ENCODE measurements at places on chromosomes 12 and 14.

DNA sequence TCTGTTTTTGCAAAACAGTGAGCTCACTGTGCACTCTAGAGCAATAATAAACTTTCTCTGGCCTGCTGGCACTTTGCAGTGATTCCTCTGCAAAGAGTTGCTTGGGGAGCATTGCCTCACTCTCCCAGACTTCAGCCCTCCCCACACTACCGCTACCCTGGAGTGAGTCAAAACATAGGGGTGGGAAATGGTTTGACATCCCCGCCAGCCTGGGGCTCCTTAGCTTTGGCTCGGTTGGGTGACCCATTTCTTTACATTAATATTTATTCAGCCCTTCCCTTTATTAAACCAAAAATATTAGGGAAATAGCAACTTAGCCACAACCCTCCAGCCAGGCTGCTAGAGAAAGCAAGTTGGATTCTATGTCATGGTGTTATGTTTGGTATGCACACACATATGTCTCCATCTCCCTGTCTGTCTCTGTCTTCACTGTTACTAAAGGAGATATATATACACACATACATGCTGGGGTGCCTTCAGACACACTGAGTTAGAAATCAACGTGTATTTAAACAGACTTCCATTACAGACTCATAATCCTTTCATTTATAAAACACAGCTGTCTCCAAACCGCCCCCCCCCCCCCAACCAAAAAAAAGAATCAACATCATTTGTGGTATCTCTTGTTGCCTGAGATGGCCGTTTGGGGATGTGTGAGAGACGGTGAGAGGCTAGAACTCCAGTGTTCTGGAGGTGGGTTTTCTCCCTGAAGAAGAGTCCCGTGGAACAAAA lies 3.4 kb upstream of the IRF2BPL start:
- no peak for DNase-seq

- DNase-seq = no peak
Observed at GRCh38 chr12:85632390-85632789, 203.8 kb downstream of the RASSF9 start.

DNA sequence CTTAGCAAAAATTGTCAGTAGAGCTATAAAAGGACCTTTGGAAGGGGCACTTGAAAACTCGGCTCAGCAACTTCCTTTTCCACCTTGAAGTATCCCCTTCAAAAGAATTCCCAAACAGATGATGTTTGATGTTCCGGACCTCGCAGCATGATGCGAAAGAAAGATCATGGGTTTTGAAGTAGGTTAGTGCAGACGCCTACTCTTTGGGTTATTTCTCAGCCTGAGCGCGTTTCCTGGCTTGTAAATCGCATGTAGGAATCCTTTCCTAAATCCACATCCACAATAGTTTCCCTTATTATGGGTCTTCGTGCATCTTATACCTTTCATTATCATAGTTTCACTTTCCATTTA lies 584 bp upstream of the NEDD1 start:
- DNase-seq = no peak

DNA sequence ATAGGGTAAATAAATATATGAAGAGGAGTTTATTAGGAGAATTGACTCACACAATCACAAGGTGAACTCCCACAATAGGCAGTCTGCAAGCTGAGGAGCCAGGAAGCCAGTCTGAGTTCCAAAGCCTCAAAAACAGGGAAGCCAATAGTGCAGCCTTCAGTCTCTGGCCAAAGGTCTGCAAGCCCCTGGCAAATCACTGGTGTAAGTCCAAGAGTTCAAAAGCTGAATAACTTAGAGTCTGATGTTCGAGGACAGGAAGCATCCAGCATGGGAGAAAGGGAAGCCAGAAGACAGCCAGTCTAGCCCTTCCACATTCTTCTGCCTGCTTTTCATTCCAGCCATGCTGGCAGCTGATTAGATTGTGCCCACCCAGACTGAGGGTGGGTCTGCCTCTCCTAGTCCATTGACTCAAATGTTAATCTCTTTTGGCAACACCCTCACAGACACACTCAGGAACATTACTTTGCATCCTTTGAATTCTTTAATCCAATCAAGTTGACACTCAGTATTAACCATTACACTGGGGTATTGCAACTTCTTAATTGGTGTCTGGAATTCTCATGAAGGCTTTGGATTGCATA lies 736.5 kb upstream of the LMO3 start:
- no peak for DNase-seq

- no peak for DNase-seq
Observed at GRCh38 chr12:3436461-3437065, 54.4 kb upstream of the PRMT8 start.

- peak; percentile 35 for DNase-seq
Observed at GRCh38 chr12:126093908-126094307, 1028.7 kb downstream of the AACS start.

DNA sequence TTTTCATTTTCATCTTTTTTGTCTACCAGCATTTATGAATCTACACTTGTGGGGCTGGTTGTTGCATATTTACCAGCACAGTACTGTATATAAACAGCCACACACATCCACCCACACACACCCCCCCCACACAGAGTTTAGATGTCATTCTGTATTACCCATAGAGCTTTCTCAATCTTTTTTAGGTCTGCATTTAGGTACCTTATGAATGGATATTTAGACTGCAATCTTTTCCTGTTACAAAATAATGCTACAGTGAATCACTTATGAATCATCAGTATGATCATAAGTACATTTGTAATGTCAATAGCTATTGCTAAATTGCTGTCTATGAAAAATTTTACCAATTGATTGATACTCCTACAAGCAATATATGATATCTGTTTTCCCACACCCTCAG lies 67.3 kb upstream of the STK38L start:
- no peak for DNase-seq

DNA sequence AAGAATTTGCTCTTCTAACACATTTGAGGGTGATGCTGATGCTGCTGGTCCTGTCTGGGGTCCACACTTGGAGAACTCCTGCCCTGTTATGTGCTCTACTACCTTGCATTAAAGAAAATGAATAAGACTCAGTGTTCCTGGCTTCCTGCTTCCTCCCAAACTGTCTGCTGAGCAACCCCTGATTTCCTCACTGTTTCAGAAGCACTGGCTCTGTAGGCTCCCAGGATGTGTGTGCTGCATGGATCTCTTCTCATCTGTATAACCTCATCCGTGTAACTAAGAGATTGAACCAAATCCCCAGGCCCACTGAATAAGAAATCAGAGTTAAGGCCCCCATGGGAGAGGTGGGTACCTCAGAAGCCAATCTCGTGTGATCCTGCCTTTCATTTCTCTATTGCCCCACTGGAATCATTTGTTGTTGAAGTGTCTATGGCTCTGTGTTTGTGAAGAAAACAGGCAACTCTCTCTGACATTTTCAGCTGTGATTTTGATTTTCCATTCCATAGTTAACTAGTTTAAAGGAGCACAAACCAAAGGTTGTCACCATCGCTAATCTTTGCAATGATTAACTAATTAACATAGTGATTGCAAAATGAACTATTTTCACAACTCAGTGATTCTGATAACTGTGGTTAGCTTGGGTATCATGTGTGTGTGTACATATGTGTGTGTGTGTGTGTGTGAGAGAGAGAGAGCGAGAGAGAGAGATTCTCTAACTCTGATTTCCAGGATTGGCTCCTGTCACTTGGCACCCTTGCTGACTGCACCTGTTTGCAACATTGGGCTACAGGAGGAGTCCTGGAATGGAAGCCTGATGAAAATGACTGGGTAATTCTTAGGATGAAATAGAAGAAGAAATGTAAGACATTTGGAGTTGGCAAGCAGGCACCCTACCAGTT lies 196.2 kb downstream of the SLC38A4 start:
- DNase-seq = no peak

DNA sequence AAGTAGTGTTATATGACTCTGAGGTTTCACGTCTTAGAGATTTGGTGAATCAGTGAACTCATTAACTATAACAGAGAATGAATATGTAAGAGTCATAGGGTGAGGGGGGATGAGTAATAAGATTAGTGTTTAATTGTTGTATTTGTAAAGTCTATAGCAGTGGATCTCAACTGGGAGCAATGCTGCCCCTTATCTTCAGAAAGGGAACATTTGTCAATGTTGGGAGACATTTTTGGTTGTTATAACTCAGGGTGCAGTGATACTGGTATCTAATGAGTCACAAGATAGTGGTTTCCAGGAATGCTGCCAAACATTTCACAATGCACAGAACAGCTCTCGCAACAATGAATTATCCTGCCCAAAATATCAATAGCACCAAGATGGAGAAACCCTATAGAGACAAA lies 1193.7 kb downstream of the GALC start:
- no peak for DNase-seq

GRCh38 chr14:103108749-103109207 lies 14.3 kb downstream of the EXOC3L4 start:
- no peak for DNase-seq

GRCh38 chr14:33685026-33685425 lies 265.8 kb downstream of the EGLN3 start:
- no peak for DNase-seq

- DNase-seq = no peak
Observed at GRCh38 chr14:68661226-68662225, 131.3 kb downstream of the ZFP36L1 start.

DNA sequence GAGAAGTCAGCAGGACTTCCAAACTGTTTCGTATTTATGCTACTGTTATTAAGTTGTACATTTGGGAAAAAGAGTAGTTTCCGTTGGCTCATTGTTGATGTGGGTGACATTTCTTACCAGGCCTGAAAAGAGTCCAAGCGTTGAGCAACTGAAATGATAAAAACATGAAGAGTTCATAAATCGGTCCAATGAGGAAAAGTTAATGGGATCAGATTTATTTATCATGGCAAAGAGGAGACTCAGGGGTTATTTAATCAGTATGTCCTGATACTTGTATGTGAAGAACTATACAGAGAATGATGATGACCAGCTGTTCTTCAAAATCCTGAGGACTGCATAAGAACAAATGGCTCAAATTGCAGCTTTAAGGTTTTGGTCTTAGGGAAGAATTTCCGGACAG lies 7.7 kb downstream of the VRK1 start:
- no peak for DNase-seq

DNA sequence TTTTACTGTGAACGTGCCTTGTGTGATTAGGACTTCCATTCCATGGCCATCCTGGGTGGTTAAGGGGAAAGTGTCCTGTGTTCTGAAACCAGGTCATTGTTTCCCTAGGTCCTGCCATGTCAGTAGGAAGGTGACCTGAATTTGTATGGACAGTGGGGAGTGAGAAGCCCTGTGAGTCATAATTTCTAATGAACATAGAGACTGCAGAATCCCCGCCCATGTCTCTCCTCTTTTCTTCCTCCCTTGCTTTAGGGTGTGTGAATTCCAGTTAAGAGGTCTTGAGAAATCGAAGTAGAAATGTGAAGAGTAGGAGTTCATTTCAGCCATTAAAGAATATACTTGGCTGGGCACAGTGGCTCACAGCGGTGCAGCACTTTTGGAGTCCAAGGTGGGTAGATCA lies 8.1 kb downstream of the TTC9 start:
- no peak for DNase-seq

DNA sequence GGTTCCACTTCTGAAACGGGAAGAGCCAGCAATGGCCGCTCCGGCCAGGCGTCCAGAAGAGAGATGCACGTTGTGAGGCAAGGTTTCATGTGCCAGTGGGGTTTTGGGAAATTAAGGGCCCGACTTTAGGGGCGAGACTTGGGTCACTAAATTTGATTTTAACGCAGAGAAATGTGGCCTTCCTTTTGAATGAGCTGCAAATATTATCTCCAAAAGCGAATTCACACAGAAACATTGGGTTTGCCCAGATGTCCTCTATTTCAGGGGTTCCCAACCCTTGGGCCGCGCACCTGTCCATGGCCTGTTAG lies 2.3 kb upstream of the RNASE4 start:
- DNase-seq = no peak

GRCh38 chr12:49922349-49923034 lies 18.8 kb upstream of the FAIM2 start:
- DNase-seq = no peak

GRCh38 chr12:1419849-1420371 lies 174.5 kb downstream of the FBXL14 start:
- DNase-seq = no peak

- DNase-seq = no peak
Observed at GRCh38 chr12:107660861-107661415, 24.7 kb upstream of the PWP1 start.

GRCh38 chr14:90808759-90809529 lies 7.3 kb downstream of the TTC7B start:
- no peak for DNase-seq

- peak; percentile 43 for DNase-seq
Observed at GRCh38 chr14:98651037-98651436, 621.0 kb downstream of the BCL11B start.

- DNase-seq = no peak
Observed at GRCh38 chr12:50157259-50157658, 9.9 kb downstream of the CERS5 start.

DNA sequence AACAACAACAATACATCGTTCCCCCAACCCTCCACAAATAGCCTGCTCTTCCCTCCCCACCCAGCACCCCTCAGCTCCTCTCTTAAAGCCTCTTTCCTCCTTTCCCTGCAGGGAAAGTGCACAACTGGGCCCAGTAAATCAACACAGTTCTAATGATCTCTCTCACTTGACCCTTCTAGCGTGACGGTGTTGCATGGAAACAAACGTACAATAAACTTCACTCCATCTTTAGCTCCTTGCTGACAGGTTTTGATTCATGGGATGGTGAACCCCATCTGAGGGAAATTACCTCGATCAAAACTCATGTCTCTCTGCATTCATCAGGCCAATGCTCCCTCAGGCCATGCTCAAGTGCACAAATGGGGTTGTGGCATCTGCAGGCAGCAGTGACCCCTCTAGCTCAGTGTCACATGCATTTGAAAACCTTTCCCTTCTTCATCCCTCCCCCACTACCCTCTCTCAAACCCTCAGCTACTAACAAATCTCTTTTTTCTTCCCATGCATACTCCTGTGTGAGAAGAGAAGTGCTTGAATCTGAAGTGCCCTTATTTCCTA lies 22.9 kb downstream of the GDF11 start:
- DNase-seq = no peak

DNA sequence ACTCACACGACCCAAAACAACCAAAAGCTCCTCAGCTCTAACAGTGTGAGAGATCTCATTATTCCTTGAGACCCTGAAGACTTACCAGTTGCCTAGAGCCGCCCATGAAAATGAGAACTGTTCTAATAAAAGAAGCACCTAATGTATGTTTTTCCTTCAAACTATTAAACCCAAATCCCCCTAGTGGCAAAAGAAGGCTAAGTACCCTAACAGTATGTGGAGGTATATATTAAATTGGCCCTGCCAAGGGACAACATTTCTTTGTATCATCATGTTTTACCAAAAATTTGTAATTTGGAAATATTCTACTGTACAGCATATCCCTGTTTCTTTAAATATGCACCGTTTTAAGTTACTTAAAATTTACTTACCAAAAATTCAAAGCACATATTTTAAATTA lies 38.0 kb upstream of the PPFIA2 start:
- no peak for DNase-seq

DNA sequence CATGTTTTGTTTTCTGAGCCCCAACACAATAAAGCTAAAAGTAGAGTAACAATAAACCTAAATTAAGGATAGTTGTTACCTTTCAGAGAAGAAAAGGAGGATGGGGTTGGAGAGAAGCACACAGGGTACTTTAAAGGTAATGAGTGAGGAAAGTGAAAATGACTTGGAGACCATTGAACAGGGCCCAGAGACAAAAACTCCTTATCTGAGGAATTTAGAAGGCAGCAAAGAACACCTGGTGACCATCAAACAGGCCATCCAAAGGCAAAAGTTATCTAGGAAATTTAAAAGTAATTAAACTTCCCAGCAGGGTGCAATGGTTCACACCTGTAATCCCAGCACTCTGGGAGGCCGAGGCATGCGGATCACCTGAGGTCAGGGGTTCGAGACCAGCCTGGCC lies 39.0 kb upstream of the CEP83 start:
- no peak for DNase-seq

GRCh38 chr12:129844662-129845220 lies 59.1 kb downstream of the TMEM132D start:
- no peak for DNase-seq
